ENCODE measurements at places on chromosomes 5 and 9.
A peak's percentile ranks its signal among the peaks of the same experiment; 100 is the strongest.

- H3K4me3 ChIP-seq: no peak overlapping the region
- no peaks in the 10 kb centered on the region for H3K36me3 ChIP-seq
- no peak overlapping the region for H3K27ac ChIP-seq
- no peaks in the 10 kb centered on the region for H3K27me3 ChIP-seq
- DNase-seq: no peak
Observed at GRCh38 chr5:150335778-150336177, 21.7 kb upstream of the TCOF1 start.

DNA sequence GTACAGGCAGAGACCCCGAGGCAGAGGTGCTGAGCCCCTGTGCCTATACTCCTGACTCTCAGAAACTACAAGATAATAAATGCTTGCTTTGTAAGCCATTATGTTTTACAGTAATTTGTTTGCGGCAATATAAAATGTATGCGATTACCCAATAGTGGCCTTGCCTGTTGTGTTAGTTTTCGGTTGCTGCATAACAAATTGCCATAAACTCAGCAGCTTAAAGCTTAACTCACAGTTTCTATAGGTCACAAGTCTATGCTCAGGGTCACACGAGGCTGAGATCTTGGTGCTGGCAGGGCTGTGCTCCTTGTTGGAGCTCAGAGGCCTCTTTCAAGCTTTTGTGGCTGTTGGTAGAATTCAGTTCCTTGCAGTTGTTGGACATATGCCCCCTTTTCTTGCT lies 114.8 kb downstream of the COL23A1 start:
- DNase-seq: no peak
- no peaks in the 10 kb centered on the region for H3K36me3 ChIP-seq
- no peak overlapping the region for H3K4me3 ChIP-seq
- H3K27me3 ChIP-seq: peaks cover 18% of the 10 kb centered on the region
- H3K27ac ChIP-seq: no peak overlapping the region

GRCh38 chr9:120259100-120259499 lies 320.9 kb downstream of the CDK5RAP2 start:
- no peaks in the 10 kb centered on the region for H3K27me3 ChIP-seq
- no peak for DNase-seq
- H3K27ac ChIP-seq: no peak overlapping the region
- H3K36me3 ChIP-seq: no peaks in the 10 kb centered on the region
- H3K4me3 ChIP-seq: no peak overlapping the region
- H3K4me1 ChIP-seq: no peaks in the 10 kb centered on the region

- no peak for DNase-seq
- H3K4me3 ChIP-seq: no peak overlapping the region
- no peaks in the 10 kb centered on the region for H3K27me3 ChIP-seq
- H3K4me1 ChIP-seq: peaks cover 17% of the 10 kb centered on the region
Observed at GRCh38 chr5:6372251-6373080, 5.9 kb downstream of the MED10 start.

GRCh38 chr9:132356324-132356924 lies 1.6 kb upstream of the SETX start:
- no peak for DNase-seq
- peaks cover 14% of the 10 kb centered on the region for H3K36me3 ChIP-seq
- H3K27me3 ChIP-seq: no peaks in the 10 kb centered on the region
- H3K4me3 ChIP-seq: no peak overlapping the region
- peaks cover 16% of the 10 kb centered on the region for H3K4me1 ChIP-seq

DNA sequence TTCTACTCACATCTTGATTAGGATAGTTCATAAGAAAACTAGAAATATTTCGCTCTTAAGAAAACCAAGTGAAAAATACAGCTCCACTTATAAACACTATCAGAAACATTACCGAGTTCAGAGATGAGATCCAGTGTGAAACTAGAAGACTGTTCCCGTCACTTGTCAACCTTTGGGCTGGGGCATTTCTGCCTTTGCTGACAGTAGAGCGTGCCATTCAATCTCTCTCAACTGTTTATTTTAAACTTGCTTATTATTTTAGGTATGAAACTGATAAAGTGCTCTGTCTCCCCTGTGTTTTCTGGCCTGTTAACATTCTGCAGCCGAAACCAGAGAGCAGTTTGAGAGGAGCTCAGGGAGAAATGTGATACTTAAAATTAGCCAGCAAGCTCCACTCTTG lies 16.7 kb downstream of the MRRF start:
- peaks cover 18% of the 10 kb centered on the region for H3K36me3 ChIP-seq
- no peak overlapping the region for H3K4me3 ChIP-seq
- no peaks in the 10 kb centered on the region for H3K4me1 ChIP-seq
- no peak for DNase-seq

DNA sequence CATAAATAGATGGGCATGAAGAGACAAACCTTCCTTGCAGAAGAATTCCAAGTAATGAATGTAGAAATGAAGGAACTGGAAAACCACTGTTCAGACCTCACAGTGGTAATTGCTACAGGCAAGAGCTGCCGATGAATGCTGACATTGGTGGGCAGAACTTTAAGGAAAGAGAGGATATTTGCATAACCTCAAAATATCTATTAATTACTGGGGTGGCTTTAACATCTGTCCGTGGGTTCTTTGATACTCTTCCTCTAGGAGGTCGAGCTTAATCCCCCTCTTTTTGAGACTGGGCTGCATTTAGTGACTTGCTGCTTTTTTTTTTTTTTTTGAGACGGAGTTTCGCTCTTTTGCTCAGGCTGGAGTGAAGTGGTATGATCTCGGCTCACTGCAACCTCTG lies 34.7 kb downstream of the LAMC3 start:
- H3K27ac ChIP-seq: no peak overlapping the region
- no peaks in the 10 kb centered on the region for H3K36me3 ChIP-seq
- no peak overlapping the region for H3K4me3 ChIP-seq
- DNase-seq: no peak
- H3K27me3 ChIP-seq: no peaks in the 10 kb centered on the region
- no peaks in the 10 kb centered on the region for H3K4me1 ChIP-seq

GRCh38 chr9:81980568-81980967 lies 8.0 kb upstream of the SPATA31D1 start:
- no peaks in the 10 kb centered on the region for H3K27me3 ChIP-seq
- no peaks in the 10 kb centered on the region for H3K4me1 ChIP-seq
- DNase-seq: no peak
- no peak overlapping the region for H3K27ac ChIP-seq

GRCh38 chr5:122091936-122092600 lies 14.0 kb upstream of the LOX start:
- DNase-seq: peak; percentile 61
- H3K27me3 ChIP-seq: no peaks in the 10 kb centered on the region
- H3K27ac ChIP-seq: no peak overlapping the region
- no peaks in the 10 kb centered on the region for H3K4me1 ChIP-seq
- no peak overlapping the region for H3K4me3 ChIP-seq

DNA sequence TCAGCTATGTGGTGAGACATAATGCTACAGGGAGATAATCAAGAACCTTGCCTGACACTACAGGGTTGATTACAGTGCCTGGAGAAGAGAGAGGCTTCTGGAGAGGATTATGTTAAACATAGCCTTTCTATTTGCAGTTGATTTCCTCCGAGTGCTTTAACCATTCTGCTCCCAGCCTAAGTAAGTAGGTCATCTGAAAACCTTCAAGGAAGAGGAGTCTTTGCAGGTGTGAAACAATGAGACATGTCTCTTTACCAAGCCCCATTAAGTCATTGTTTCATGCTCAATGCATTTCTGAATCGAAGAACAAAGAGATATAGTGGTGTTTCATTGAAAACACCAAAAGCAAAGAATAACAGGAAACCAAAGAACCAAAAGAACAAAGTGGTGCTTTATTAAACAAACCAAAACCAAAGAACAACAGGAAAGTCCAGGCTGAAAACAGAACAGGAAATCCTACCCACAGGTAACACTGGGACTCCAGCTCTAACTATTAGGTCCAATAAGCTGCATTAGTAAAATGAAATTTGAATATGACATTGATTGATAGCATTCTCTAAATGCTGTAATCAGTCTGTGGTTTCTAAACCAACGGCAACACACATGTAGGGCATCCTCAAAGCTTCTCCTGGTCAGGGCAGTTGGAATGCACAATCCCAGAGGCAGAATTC lies 113.3 kb upstream of the SPATA31D4 start:
- H3K27me3 ChIP-seq: no peaks in the 10 kb centered on the region
- H3K4me3 ChIP-seq: no peak overlapping the region
- peak; percentile 7 for DNase-seq
- H3K27ac ChIP-seq: no peak overlapping the region
- H3K4me1 ChIP-seq: no peaks in the 10 kb centered on the region

GRCh38 chr5:139560752-139561654 lies at the start of gene UBE2D2:
UBE2D2 (plus strand) TSS chr5:139561339; CDS start chr5:139561792, 453 bp downstream.
- no peaks in the 10 kb centered on the region for H3K27me3 ChIP-seq
- peak within 1 kb of the TSS; percentile 71 for H3K27ac ChIP-seq
- peaks cover 12% of the 10 kb centered on the region for H3K4me1 ChIP-seq
- H3K4me3 ChIP-seq: peak within 1 kb of the TSS; percentile 75
- H3K36me3 ChIP-seq: peaks cover 9% of the 10 kb centered on the region

GRCh38 chr5:34653708-34654107 lies 2.4 kb upstream of the RAI14 start:
- H3K4me3 ChIP-seq: no peak overlapping the region
- no peaks in the 10 kb centered on the region for H3K27me3 ChIP-seq
- no peaks in the 10 kb centered on the region for H3K36me3 ChIP-seq
- peaks cover 19% of the 10 kb centered on the region for H3K4me1 ChIP-seq
- DNase-seq: no peak

DNA sequence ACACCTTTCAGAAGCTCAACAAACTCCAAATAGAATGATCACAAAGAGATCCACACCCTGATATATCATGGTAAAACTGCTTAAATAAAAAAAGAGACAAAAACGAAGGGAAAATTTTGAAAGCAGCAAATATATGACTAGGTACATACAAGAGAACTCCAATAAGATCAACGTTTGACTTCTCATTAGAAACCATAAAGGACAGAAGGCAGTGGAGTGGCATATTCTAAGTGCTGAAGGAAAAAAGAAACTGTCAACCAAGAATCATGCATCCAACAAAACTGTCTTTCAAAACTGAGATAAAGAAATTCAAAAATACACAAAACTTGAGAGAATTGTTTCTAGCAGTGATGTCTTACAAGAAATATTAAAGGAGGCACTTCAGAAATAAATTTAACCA lies 11.2 kb downstream of the SLC22A4 start:
- H3K27ac ChIP-seq: no peak overlapping the region
- no peaks in the 10 kb centered on the region for H3K27me3 ChIP-seq
- no peak for DNase-seq
- no peak overlapping the region for H3K4me3 ChIP-seq
- H3K4me1 ChIP-seq: no peaks in the 10 kb centered on the region
- no peaks in the 10 kb centered on the region for H3K36me3 ChIP-seq

DNA sequence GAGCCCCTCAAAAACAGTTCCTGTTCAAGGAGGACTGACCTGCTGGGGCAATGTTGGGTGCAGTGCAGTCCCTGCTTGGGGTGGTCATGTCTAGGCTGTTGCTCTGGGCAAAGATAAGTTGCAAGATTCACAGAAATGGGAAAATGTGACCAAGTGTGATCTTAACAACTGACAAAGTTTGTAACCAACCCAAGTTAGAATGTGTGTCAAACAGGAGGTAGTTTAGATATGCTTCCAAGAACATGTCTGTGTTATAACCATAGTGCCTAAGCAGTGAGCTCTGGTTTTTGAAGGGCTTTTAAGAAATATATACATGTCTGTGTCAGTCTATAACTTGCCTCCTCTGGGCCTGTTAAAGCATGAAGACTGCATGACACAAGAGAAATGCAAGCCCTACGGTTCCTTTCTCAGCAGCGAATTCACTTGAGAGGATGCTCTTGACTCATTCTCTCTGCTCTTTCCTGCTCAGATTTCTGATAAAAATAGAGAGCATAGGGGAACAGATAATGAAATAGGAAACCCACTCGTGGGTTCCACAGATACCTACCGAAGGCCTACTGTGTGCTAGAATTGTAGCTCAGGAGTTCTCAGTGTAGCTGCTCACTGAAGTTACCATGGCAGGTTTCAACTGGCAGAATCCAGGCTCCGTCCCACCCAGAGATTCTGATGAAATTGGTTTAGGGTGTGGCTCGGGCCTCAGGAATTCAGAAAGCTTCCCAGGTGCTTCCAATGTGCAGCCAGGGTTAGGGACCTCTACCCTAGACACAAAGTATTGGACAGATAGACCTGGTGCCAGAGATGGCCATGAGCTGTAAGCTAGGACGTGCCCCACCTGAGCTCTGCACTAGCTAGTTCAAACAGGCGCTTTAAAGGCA lies 52.4 kb downstream of the ARHGEF37 start:
- no peaks in the 10 kb centered on the region for H3K36me3 ChIP-seq
- peak overlapping the region; percentile 71 for H3K27ac ChIP-seq
- no peak overlapping the region for H3K4me3 ChIP-seq

DNA sequence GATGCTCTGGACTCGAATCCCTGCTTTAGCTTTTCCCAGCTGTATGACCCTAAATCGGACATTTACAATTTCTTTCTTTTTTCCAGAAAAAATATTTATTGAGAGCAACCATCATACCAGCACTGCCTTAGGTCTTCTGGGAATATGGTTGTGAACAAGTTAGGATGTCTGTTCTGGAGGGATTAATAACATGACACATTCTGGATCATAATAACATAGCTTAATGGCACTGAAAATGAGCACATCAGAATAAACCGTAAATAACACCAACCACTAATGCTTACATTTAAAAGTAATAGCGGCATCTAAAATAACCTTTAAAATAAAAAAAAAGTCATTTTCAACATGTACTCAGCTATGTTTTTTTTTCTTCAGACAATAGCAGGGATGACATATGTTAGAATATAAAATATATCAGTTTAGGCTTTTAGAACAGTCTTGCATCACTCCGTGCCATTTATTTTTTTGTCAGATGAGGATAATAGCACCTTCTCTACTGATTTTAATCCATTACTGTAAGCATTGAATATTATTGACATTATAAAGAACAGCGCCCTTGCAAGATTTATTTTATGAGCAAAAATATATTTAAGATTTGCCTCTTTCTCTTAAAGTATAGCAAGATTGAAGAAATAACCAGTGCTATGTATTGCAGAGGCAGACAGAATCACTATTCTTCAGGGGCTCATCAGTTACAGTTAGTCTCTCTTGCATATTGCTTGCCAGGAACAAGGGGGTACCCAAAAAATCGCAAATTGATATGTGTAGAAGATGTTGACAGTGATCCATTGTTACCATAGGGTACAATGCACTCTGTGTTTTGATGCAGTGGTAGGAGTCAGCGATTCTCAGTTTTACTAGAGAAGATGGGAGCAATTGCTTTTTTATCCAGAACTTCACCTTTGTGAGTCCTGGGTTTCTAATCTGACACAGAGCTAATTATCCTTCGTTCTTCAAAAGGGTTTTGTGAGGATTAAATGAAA lies 168.4 kb upstream of the NR3C1 start:
- no peak for DNase-seq
- no peak overlapping the region for H3K4me3 ChIP-seq
- no peak overlapping the region for H3K27ac ChIP-seq
- no peaks in the 10 kb centered on the region for H3K27me3 ChIP-seq
- no peaks in the 10 kb centered on the region for H3K4me1 ChIP-seq

GRCh38 chr9:129282731-129283211 lies 104.7 kb upstream of the IER5L start:
- H3K4me3 ChIP-seq: no peak overlapping the region
- peaks cover 10% of the 10 kb centered on the region for H3K4me1 ChIP-seq
- no peaks in the 10 kb centered on the region for H3K27me3 ChIP-seq
- no peaks in the 10 kb centered on the region for H3K36me3 ChIP-seq
